ENCODE measurements at places on chromosomes 1 and 21.
A peak's percentile ranks its signal among the peaks of the same experiment; 100 is the strongest.

GRCh38 chr21:18252256-18252655 lies 7.6 kb downstream of the CHODL start:
- DNase-seq = no peak

GRCh38 chr1:116873680-116874271 lies 35.9 kb upstream of the PTGFRN start:
- DNase-seq = peak; percentile 34

- DNase-seq = no peak
Measured at GRCh38 chr1:17542645-17543044, 3.1 kb downstream of the ARHGEF10L start.

GRCh38 chr1:93874025-93874651 lies 4.9 kb downstream of the DNTTIP2 start:
- no peak for DNase-seq

DNA sequence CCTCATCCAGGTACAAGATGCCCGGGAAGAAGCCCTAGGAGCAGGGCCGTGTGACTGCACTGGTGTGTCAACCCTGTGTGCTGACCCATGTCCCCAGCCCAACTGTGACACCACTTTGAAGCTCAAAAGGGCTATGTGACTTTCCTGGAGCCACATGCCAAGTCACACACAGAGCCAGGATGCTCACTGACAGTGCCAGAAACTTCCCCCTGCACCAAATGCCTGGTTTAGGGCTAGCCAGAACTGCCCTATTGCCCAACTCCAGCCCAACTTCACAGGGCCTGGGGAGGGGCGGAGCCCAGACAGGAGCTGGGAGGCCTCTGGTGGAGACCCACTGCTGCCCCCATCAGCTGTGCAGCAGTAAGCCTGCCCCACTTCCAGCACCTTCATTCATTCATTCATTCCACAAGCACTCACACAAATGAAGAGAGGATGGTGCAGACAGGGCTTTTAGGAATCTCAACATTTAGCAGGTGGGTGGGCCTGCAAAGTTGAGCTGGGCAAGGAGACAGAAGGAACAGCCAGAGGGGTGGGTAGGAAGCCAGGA lies 36.7 kb downstream of the KCNQ4 start:
- no peak for DNase-seq

DNA sequence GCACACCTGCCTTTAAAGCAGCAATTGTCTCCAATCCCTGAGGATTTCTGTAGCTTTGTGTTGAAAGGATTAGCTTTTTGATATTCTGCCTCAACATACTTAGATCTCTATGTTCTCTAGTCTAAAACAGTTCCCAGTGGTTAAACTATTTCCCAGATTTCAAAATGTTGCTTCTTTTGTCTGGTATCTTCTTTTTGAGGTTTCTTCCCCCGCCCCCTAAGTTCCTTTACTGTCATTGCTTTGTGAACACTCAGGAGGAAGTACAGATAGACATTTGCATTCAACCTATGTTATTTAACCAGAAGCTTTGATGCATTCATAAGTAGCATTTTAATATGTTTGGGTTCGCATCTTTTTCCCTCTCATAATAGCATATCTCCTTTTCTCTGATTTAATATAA lies 33.5 kb downstream of the CYYR1 start:
- no peak for DNase-seq

DNA sequence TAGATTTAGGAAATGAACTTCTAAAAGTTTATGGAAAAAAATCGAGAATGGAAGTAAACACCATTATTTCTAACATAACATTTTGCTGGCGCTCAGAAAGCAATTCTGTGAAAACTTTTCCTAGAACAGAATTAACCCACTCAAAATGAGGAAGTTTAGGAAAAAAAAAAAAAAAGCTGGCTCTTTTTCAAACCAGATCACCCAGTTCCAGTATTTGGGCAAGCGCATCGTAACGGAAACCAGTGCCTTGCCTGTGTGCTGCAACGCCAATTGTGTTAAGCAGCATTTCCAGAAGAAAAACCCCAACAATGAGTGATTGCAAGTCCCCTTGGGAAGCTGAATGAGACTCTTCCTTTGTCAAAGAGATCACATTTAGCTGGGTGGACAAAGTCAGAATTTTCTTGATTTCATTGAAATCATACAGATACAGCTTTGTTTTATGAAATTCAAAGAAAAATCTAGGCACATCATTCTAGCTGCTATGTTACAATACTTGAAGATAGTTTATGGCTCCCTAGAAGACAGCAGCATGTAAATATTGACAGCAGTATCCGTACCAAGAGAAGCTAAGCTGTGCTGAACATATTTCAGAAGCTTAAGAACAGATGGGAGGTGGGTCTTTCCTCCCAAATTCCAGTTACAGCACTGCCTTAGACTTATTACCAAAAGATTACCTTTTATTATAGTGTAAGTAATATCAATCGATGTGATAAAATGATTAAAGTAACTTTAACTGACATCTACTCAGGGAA lies 113.4 kb downstream of the ERG start:
- no peak for DNase-seq

All from activated naive CD8-positive, alpha-beta T cell treated with anti-CD3 and anti-CD28 coated beads, Interleukin-2, amount 50 U/mL, for 24 hours (primary cell).